ENCODE measurements at places on chromosomes 12 and 14. TPM values are rescaled to one million over a fixed set of nuclear protein-coding genes. Genes with fewer than 3 reads are reported as not detected.

DNA sequence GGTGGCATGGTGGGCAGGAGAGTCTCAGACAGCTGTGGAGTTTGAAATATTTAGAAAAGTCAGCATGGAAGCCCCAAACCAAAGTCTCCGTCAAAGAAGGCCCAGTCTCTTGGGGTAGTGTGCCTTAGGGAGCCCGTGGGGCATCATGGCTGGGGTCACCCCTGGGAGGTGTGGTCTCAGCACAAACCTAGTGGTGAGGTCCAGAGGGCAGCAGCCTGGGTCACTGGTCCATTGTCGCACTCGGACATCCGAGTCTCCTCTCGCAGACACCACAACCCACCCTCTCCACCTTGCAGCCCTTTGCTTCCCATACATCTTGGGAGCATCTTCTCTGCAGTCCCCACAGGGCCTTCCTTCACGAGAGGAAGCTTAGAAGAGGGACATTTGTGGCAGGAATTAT is 588.0 kb upstream of the TMEM132C start:
- DNase-seq: no peak

The SYNDIG1L gene
- total RNA-seq: not detected

The PTCSC3 gene
- not detected for total RNA-seq

The ABCC9 gene
- 7.4 TPM for total RNA-seq

The EPYC gene
- total RNA-seq: not detected

DNA sequence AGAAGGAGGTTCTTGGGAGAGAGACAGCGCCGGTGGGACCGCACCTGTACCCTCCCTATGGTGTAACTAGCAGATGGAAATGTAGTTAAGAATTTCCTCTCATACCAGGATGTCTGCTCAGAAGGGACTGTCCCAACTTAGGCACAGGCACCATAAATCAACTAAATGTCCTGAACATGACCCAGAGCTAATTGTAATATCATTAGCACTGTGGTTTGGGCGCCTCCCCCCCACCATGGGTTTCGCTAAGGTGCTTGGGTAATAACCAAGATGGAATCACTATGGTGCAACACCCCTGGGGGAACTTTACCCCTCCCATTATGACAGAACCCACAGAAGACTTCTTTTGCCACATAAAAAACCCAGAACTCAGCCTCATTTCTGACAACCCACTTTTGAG is 15.9 kb downstream of the ZNF641 start:
- DNase-seq: no peak

The ENDOU gene
- not detected for total RNA-seq

GRCh38 chr12:90954428-90954827 is 548 bp downstream of the CCER1 start:
- no peak for DNase-seq

The ZFHX2 gene
- total RNA-seq: under 0.01 TPM

DNA sequence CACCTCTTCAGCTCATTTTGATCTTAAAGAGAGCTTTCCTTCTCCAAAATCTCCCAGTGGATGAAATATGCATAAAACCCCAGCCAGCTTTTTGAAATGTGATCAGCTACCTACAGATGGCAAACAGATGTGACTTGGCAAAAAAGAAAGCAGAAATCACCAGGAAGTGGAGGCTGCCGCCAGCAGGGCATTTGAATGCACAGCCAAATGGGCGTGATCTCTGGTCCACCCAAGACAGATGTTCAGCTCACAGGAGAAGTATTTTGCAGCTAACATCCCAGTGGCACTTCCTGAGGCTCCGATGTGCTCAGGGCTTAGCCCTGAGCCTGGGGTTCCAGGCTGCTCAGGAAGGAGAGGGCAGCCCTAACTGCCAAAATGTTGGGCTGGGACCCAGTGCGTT is 78.3 kb downstream of the LGMN start:
- DNase-seq: peak; percentile 91

DNA sequence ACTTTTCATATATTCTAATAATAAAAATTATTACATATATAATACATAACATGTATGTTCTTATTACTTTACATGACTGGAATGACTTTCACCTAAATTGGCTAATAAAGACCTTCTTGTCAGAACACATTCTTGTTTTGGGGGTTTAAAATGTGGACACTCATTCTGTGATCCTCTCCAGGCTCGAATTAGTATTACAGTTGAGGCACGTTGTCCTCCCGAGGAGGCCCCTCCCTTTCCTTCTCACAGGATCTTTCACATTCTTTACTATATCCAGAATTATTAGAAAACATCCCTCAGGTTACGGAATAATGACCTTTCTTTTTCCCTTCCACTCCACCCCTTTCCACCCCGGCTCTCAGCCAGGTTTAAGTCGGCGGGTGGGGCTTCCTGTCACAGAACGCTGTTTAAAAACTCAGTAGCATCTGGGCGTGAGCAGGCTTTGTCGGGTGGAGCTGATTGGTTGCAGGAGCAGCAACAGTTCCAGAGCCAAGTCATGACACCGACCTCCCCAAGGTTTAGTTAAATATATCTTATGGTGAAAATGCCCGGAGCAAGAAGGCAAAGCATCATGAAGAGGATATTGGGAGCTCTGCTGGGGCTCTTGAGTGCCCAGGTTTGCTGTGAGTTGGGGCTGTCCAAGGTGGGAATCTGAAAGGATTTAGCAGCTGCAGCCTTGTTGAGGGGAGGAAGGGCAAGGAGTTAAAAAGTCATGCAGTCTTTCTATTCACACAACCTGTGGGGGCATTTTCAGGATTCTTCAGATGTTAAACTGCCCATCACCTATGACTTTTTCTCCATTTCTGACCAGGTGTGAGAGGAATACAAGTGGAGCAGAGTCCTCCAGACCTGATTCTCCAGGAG is 396.7 kb upstream of the OR4E1 start:
- DNase-seq: no peak

- DNase-seq: no peak
These were observed 1.0 kb downstream of the FGFR1OP2 start for GRCh38 chr12:26939192-26939832.

The MUCL1 gene
- not detected for total RNA-seq

- DNase-seq: peak; percentile 58
These were observed 220.3 kb downstream of the MON2 start for GRCh38 chr12:62686938-62687337.

The C12orf50 gene
- total RNA-seq: not detected

DNA sequence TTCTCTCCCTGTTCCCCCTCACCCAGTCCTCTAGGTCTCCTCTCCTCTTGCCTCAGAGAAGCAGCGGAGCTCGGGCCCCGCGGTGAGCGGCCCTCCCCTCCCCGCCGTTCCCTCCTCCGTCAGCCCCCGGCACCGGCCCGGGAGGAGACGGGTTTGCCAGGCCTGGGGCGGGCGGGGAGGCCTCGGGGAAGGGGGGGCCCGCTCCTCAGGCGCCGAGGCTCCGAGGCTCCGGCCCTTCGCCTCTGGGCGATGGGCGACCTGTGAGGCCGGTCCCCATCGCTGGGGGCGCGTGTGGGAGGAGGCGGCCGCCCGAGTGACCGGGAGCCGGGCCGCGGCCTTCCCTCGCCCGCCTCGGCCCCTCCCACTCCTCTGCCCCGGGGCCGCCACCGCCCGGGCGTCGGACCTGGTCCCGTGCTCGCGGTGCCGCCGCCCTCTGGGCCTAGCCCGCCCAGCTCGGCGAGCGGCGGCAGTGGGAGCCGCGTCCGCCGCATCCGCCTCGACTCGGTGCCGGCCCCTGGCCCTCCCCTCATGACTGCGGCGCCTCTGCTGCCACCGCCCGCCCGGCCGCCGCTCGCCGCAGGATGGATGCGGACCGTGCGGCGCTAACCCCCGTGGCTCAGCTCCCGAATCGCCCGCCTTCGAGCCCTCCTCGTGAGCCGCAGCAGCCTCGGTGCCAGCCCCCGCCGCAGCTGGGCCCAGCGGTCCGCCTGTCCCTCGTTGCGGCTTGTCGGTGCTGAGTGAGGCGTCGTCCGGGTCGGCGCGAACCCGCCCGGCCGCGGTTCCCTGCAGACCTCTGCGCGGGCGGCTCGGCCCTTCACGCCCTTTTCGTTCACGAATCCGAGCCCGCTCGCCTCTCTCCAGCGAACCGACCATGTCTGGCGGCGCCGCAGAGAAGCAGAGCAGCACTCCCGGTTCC is 574 bp downstream of the WNK1 start:
- DNase-seq: peak; percentile 45

- no peak for DNase-seq
These were observed 1295.7 kb upstream of the FLRT2 start for GRCh38 chr14:84234281-84234680.

The PRB2 gene
- total RNA-seq: not detected

The FLVCR2 gene
- 0.43 TPM for total RNA-seq

GRCh38 chr12:6959058-6959804 is 8.1 kb downstream of the PTPN6 start:
- no peak for DNase-seq

The FSCB gene
- total RNA-seq: under 0.01 TPM

The DIO3 gene
- not detected for total RNA-seq

The GALNT16 gene
- total RNA-seq: under 0.01 TPM

The SDSL gene
- total RNA-seq: 5.2 TPM

The POTEM gene
- total RNA-seq: not detected

The GLI1 gene
- total RNA-seq: 1.9 TPM

DNA sequence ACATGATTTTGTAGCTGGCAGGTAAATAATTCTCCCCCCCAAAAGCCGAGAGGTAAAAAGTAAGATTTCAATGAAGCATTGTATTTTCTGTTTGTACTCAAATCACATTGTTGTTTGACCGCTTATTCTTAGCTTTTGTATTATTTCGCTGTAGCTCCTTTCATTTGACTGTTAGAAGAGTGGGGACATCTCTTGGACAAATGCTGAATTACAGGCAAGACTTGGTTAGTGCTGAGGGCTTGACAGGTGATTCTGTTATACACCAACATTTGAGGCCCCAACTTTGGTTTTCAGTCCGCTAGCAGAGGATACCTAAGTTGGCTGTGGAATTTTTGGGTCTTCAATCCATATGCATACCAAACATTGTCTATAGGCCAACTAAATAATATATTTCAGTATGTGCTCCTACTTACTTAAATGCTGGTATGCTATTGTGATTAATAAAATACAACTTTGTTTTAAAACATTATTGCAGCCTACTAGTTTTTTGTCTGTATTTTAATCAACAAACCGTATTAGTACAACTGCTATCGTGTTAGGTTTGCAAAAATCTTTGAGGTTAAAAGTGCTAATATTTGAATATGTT is 102.2 kb downstream of the ERC1 start:
- peak; percentile 74 for DNase-seq

GRCh38 chr14:55127460-55127951 is 1.5 kb upstream of the LGALS3 start:
- DNase-seq: peak; percentile 54

- DNase-seq: no peak
These were observed 198.4 kb downstream of the PHETA1 start for GRCh38 chr12:111170543-111170942.

The JPH4 gene
- not detected for total RNA-seq

Data from fibroblast of villous mesenchyme (primary cell).